ENCODE measurements at places on chromosomes 7 and 10. TPM values are rescaled to one million over a fixed set of nuclear protein-coding genes. Genes with fewer than 3 reads are reported as not detected.

LRRC18 gene
- not detected for total RNA-seq

SLC26A5 gene
- 0.48 TPM for total RNA-seq

HYAL4 gene
- total RNA-seq, result not detected

AVPI1 gene
- 39.0 TPM for total RNA-seq

BLVRA gene
- total RNA-seq, result 62.9 TPM

DMBT1 gene
- not detected for total RNA-seq

FBH1 gene
- total RNA-seq, result 109 TPM

GRID1 gene
- total RNA-seq, result 8.5 TPM

LHFPL3 gene
- not detected for total RNA-seq

PNLIP gene
- total RNA-seq, result not detected

VAX1 gene
- not detected for total RNA-seq

DNA sequence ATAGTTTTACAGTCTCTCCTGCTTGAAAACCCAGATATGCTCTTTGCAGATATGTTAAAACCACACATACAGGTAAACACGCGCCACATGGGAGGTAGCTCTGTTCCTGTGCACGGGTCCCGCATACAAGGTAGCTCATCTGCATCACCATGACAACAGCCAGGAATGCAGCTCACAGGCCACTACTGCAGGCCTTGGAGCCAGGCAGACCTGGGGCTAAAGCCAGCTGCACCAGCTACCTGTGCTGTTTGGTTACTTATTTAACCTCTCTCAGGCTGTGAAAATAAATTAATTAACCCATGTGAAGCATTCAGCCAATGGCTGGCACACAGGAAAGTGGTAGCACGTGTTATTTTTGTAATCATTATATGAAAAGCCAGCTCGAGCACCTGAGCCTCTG is 428.3 kb downstream of the TNS3 start:
- no peak for DNase-seq
- H3K27ac ChIP-seq, result no peak overlapping the region
- no peak overlapping the region for H3K4me3 ChIP-seq
- no peaks in the 10 kb centered on the region for H3K27me3 ChIP-seq

DNA sequence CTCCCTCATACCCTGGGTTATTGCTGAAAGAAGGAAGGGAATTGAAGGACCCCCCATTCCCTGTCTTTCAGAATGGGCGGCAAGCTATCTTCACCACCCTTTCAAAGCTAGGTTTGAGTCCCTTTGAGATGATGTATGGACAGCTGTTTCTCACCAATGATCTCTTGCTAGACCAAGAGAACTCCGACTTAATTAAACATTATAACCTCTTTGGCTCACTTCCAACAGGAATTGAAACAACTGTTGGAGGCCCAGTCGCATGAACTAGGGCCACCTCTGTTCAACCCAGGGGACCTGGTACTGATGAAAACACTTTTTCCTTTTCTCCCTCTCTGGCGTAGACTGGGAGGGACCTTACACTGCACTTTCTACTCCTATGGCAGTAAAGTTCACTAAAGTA is 110.6 kb downstream of the ITGB8 start:
- no peaks in the 10 kb centered on the region for H3K36me3 ChIP-seq
- no peak overlapping the region for H3K27ac ChIP-seq
- DNase-seq, result no peak
- H3K4me3 ChIP-seq, result no peak overlapping the region
- H3K27me3 ChIP-seq, result no peaks in the 10 kb centered on the region

- no peak for DNase-seq
- H3K4me3 ChIP-seq, result no peak overlapping the region
- no peaks in the 10 kb centered on the region for H3K4me1 ChIP-seq
- H3K27ac ChIP-seq, result no peak overlapping the region
Observed at GRCh38 chr10:11013836-11014235, 3.8 kb upstream of the CELF2 start.

GRCh38 chr7:121578669-121579068 is 182.6 kb upstream of the FAM3C start:
- H3K36me3 ChIP-seq, result no peaks in the 10 kb centered on the region
- DNase-seq, result no peak
- H3K27me3 ChIP-seq, result no peaks in the 10 kb centered on the region
- H3K4me3 ChIP-seq, result no peak overlapping the region
- H3K4me1 ChIP-seq, result no peaks in the 10 kb centered on the region

GRCh38 chr7:101857358-101857811 is 40.0 kb downstream of the CUX1 start:
- H3K27ac ChIP-seq, result peak overlapping the region; percentile 84
- H3K4me3 ChIP-seq, result peak overlapping the region; percentile 43
- no peaks in the 10 kb centered on the region for H3K4me1 ChIP-seq
- H3K36me3 ChIP-seq, result no peaks in the 10 kb centered on the region

DNA sequence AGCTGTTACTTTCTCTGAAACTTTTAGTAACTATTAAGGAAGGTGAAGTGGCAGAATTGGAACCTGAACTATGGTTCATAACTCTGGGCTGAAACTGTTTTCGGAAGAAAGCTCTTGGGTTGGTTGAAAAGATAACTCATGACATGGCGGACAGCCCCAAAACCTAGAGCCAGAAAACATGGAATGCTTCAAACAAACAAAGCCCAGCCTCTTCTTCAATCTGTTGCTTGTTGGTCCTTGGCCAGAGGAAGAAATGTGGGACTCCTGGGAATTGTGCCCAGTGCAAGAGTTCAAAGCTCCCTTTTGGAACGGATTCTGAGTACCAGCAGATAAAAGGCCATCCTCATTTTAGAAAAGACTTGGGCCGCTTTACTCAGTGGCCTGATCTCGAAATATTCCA is 52.9 kb upstream of the CACNB2 start:
- no peak for DNase-seq
- no peak overlapping the region for H3K4me3 ChIP-seq
- H3K4me1 ChIP-seq, result no peaks in the 10 kb centered on the region
- no peaks in the 10 kb centered on the region for H3K36me3 ChIP-seq
- H3K27me3 ChIP-seq, result no peaks in the 10 kb centered on the region
- no peak overlapping the region for H3K27ac ChIP-seq

DNA sequence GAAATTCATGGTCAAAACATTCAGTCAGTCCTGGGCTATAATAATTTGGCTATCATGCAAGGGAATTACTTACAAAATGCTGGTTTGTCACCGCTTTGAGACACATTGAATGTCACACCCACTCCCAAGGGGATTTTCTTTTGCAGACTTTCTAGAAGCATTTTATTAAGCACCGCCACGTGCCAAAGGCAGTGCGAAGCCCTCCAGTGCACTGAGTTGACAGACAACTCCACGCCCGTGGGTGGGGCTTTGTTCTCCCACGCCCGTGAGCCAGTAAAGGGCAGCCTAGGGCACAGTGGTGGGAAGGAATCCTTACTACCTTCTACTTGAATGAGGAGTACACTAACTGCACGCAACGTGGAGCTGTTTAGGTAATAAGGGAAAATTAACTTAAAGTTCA is 515.8 kb downstream of the KCNMA1 start:
- no peak for DNase-seq
- H3K36me3 ChIP-seq, result no peaks in the 10 kb centered on the region
- H3K4me3 ChIP-seq, result no peak overlapping the region
- no peak overlapping the region for H3K27ac ChIP-seq
- H3K4me1 ChIP-seq, result no peaks in the 10 kb centered on the region

DNA sequence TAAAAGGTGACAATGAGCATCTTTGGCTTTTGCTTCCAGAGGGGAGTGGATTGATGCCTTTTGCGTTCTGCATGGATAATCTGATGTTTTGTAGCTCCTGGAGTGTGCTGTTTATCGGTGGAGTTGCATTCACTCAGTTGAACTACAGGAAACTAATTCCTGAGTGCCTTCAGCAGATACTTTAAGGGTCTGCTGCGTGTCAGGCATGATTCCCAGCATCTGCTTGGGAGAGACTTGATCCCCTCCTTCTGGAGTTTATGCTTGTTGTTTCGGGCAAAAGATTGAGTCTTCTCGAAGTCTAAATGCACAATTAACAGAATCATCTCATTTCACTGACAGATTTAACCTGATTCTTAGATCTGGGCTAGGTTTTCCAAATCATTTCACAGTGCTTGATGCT is 46.2 kb downstream of the CELF2 start:
- no peaks in the 10 kb centered on the region for H3K36me3 ChIP-seq
- no peak overlapping the region for H3K27ac ChIP-seq
- no peaks in the 10 kb centered on the region for H3K27me3 ChIP-seq
- no peak for DNase-seq
- H3K4me1 ChIP-seq, result no peaks in the 10 kb centered on the region

- no peak overlapping the region for H3K27ac ChIP-seq
- H3K4me3 ChIP-seq, result no peak overlapping the region
- no peak for DNase-seq
- no peaks in the 10 kb centered on the region for H3K36me3 ChIP-seq
- H3K27me3 ChIP-seq, result no peaks in the 10 kb centered on the region
Observed at GRCh38 chr10:121952226-121952625, 22.8 kb downstream of the NSMCE4A start.

- H3K27ac ChIP-seq, result peak overlapping the region; percentile 13
- H3K4me3 ChIP-seq, result no peak overlapping the region
- H3K27me3 ChIP-seq, result no peaks in the 10 kb centered on the region
- H3K36me3 ChIP-seq, result no peaks in the 10 kb centered on the region
- H3K4me1 ChIP-seq, result no peaks in the 10 kb centered on the region
Observed at GRCh38 chr10:71854031-71854430, 3.0 kb upstream of the PSAP start.

- no peak overlapping the region for H3K27ac ChIP-seq
- no peaks in the 10 kb centered on the region for H3K36me3 ChIP-seq
- no peaks in the 10 kb centered on the region for H3K27me3 ChIP-seq
- H3K4me3 ChIP-seq, result no peak overlapping the region
- no peaks in the 10 kb centered on the region for H3K4me1 ChIP-seq
Observed at GRCh38 chr7:67364441-67365017, 367.9 kb downstream of the TYW1 start.
